ENCODE measurements at places on chromosomes 3 and 15.

GRCh38 chr3:76310667-76311066, 525.3 kb upstream of the ZNF717 start:
- peak; percentile 32 for DNase-seq

DNA sequence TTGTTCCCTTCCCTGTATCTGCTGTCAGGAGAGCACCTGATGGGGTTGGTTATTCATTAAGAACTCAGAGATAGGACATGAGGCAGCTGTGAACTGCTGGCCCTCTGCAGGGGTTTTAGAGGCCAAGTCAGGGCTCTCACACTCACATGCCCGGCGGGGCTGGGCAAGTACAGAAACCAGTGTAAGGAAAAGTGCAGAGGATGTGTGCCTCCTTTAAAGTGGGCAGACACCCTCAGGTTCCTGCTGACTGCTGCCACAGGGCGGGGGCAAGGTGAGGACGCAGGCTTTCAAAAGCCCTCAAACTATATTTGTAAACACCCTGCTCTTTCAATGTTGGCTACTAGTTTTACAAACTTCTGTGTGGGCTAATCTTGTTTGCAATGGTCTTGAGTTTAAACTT, 22.4 kb downstream of the CXCR6 start:
- no peak for DNase-seq

- no peak for DNase-seq
Observed at GRCh38 chr3:31472479-31473390, 60.0 kb upstream of the STT3B start.

DNA sequence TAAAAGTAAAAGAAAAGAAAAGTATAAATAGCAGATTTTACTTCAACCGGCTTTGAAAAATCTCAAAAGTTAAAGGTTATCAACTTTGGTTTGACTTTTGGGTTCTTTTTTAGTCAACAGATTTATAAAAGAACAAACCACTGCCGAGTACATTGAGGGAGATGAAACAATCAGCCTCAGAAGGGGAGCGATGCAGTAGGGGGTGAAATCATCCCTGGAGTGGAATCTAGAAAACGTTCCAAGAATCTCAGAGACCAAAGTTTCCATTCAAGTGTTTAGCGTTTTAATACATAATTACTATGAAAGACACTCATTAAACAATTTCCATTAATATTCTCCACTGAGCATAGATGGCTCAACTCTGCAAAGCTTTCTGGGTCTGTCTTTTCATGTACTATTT, 745.5 kb downstream of the NR2F2 start:
- peak; percentile 27 for DNase-seq

DNA sequence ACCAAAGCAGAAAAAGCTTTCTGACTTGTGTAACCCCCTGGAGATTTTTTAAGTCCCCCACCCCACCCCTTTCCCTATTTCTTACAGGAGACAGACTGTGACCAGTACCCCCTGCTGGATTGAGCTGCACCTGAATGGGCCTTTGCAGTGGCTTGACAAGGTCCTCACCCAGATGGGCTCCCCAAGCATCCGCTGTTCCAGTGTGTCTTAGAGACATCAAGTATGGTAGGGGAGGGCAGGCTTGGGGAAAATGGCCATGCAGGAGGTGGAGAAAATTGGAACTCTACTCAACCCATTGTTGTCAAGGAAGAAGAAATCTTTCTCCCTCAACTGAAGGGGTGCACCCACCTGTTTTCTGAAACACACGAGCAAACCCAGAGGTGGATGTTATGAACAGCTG, 64.1 kb downstream of the AAGAB start:
- DNase-seq = no peak

- no peak for DNase-seq
Observed at GRCh38 chr3:31710123-31710803, 177.5 kb downstream of the STT3B start.

- peak; percentile 16 for DNase-seq
Observed at GRCh38 chr3:167394003-167394402, 13.9 kb upstream of the ZBBX start.

GRCh38 chr15:57017024-57017423, 98.6 kb downstream of the TCF12 start:
- no peak for DNase-seq

DNA sequence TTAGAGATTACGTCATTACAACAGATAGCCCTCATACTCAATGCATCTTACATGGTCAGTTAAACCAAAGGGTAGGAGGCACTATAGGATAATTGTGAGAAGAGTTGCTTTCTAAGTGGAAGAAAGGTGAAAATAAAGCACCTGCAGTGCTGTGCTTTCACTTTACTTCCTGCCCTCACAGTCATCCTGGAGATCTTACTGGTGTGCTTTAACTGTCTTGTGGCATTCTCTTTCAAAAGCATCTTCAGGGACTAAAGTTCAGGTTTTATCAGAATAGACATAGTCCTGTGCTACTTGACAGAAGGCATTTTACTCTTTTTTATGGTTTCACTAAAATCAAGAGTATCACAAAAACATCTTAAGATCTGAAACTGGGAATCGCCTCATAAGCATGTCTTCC, 286.6 kb downstream of the ZBTB20 start:
- DNase-seq = no peak

DNA sequence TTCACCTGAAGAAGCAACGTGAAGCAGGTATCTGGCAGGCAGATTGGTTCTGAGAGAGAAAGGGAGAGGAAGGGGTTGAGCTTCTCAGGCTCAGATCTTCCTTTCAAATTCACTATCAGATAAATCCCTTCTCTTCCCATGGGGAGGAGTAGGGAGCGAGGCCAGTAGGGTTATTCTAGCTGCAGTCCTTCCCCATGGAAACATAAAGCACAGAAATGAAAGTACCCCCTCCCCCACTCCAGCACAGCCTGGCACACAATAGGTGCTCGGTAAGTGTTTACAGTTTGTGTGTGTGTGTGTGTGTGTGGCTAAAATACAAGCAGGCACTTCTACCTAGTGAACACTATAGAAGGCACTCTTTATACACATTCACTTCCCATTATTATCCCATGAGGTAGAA, 20.8 kb upstream of the VPS8 start:
- no peak for DNase-seq

DNA sequence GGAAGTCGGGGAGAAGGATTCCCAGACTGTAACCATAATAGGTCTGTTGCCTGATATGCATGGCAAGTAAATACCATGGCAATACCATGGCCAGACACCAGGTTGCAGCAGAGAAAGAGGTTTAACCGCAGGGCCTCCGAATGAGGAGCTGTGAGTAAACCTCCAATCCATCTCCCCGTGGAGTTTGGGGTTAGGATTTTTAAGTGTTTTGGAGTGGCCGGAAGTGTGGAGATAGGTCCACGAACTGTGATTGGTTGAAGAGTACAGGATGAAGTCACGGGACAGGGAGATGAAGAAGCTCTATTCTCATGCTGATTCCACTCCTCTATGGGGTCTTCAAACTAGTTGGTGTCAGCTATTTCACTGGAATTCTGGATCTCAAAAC, 127.9 kb downstream of the ST8SIA2 start:
- peak; percentile 95 for DNase-seq

DNA sequence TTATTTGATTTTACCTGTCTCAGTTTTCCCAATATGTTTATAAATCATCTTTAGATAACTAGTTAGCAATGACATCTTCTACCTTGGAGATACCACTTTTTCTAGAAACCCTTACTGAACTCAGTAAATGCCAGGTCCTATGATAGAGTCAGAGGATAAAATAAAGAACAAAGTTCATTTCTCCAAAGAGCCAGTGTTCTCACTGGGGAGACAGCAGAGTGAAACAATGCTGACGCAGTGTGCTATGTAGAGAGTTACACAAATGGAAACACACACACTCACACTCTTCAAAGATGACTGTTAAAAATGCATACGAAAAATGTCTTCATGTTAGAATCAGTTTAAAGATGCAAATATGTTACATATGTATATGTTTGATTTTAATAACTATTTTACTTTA, 111.3 kb downstream of the PIK3R4 start:
- DNase-seq = no peak

GRCh38 chr15:62450061-62450460, 285.0 kb upstream of the C2CD4B start:
- DNase-seq = no peak

DNA sequence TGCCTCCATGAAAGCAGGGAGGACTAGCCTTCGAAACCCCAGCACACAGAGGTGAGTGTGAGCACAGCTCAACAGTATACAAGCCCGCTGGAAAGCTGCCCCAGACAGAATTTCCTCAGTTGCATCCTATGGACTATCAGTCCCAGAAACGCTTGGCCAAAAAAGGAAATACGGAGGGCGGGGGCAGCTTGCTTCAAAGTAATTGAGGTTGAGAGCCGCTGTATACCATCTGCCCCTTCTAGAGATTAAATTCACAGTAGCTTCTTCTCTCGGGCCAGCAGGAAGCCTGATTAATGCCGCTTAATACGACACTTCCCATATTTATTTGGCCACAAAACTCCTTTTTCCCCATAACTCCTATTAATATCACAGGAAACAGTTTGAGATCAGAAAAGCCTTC, 88.7 kb downstream of the LIPC start:
- DNase-seq = no peak

DNA sequence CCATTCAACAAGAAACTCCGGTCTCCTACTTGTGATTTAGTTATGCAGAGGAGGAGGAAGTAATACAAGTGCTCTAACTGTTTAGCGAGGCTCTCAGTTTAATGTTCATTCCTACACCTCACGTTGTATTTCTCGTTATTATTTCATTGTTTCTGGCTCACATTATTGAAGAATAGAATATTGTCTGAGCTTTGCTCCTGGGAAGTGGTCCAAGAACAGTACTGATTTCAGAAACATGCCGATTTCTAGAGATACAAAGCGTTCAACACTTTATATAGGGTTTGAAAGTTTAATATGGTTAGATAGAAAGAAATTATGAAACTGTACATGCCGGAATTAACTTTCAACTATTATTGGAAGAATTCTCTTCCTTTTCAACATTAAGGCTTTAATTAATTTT, 1145.5 kb downstream of the TBL1XR1 start:
- DNase-seq = peak; percentile 83

DNA sequence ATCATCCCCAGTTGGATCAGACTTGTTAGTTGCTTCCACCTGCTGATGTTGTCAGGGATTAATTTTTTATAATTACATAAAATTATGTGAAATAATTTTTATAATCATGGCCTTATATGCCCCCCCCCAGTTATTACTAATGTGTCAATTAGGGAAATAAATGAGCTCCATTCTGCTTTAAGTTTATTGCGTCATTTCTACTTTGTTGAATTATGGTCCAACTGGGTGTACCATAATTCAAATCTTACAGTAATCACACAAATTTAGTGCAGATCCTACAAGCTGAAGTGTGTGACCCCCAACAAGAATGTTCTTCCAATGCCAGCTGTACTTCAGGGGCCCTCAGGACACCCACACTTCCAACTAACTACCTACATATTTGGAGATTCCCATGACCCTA, 7.5 kb upstream of the NDN start:
- no peak for DNase-seq

GRCh38 chr3:131072099-131072559, 45.5 kb downstream of the NEK11 start:
- DNase-seq = no peak

- peak; percentile 26 for DNase-seq
Observed at GRCh38 chr3:23000371-23000770, 202.8 kb upstream of the UBE2E2 start.

- peak; percentile 29 for DNase-seq
Observed at GRCh38 chr3:168615493-168616020, 519.8 kb upstream of the GOLIM4 start.

Data from muscle of leg (tissue), 16 donors.